ENCODE measurements at places on chromosomes 12 and 14. TPM values are rescaled to one million over a fixed set of nuclear protein-coding genes. Genes with fewer than 3 reads are reported as not detected.

Gene IAPP
- not detected for total RNA-seq

GRCh38 chr14:69693145-69693544 lies 73.8 kb upstream of the SRSF5 start:
- H3K27me3 ChIP-seq: no peaks in the 10 kb centered on the region
- peaks cover 50% of the 10 kb centered on the region for H3K4me1 ChIP-seq
- no peak overlapping the region for H3K4me3 ChIP-seq
- peak; percentile 88 for DNase-seq

DNA sequence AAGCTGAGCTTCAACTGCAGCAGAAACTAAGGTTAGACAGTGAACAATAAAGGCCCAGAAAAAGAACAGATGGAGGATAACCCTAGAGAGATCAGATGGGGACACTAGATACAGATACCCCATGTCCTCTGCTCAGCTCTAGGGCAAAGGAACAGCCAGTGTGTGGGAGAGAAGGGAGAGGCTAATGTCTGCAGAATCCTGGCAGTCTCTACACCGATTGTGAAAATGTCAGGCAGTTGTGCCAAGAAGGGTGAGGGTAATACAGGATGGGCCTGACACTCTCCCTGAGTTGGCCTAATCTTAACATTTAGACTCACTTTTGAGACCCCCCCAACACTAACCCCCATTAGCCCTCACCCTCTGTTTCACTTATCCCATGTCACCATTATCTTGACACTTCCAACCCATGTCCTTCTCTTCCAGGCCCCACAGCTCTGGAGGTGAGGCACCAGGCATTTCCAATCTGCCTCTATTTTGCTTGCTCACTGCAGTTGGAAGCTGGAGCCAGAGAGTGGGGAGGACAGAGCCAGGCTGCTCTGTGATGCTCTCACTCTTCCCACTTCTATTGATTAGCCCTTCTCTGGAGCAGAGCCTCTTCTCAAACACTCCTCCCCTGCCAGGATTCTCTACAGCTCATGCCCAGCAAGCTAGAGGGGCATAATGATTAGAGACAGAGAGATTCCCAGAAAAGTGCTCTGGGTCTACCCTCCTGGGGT lies 3.0 kb upstream of the BLOC1S1 start:
- no peak overlapping the region for H3K4me3 ChIP-seq
- no peaks in the 10 kb centered on the region for H3K36me3 ChIP-seq
- peaks cover 52% of the 10 kb centered on the region for H3K4me1 ChIP-seq
- H3K27me3 ChIP-seq: peaks cover 8% of the 10 kb centered on the region

- H3K27ac ChIP-seq: peak overlapping the region; percentile 93
- H3K4me1 ChIP-seq: peaks cover 26% of the 10 kb centered on the region
- DNase-seq: peak; percentile 75
- no peaks in the 10 kb centered on the region for H3K27me3 ChIP-seq
- H3K36me3 ChIP-seq: peaks cover 4% of the 10 kb centered on the region
Observed at GRCh38 chr12:55736780-55737580, 5.9 kb upstream of the GDF11 start.

- DNase-seq: no peak
- no peaks in the 10 kb centered on the region for H3K4me1 ChIP-seq
- H3K36me3 ChIP-seq: no peaks in the 10 kb centered on the region
- no peak overlapping the region for H3K4me3 ChIP-seq
- H3K27ac ChIP-seq: no peak overlapping the region
- no peaks in the 10 kb centered on the region for H3K27me3 ChIP-seq
Observed at GRCh38 chr14:89598548-89599186, 181.6 kb upstream of the FOXN3 start.

DNA sequence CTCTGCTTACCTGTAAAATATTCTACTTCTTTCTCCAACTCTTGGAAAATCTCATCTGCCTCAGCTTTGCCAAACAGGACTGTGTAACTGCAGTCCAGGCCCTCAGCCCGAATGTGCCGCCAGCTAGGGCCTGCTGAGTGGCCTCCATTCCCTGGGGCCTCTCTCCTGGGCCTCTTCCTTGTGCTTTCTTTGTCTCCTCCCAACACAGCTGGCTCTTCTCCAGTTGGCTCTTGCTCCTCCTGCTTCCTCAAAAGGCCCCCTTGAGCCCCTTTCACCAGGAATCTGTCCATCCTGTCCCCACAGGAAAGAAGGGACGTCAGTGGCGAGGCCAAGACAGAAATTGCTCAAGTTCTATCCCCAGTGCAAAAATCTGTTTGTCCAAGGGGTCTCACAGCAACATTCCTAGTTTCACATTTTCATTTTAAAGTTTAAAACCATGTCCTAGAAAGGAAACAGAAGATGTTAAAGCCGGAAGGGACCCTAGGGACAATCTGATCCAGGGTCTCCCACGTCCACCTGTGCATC lies 713 bp downstream of the ALKBH2 start:
- peak; percentile 65 for DNase-seq
- H3K4me3 ChIP-seq: peak overlapping the region; percentile 58
- peak overlapping the region; percentile 83 for H3K27ac ChIP-seq
- peaks cover 36% of the 10 kb centered on the region for H3K36me3 ChIP-seq

Gene FAM186B
- 0.18 TPM for total RNA-seq

- no peak for DNase-seq
- H3K4me3 ChIP-seq: peak overlapping the region; percentile 69
- H3K36me3 ChIP-seq: peaks cover 16% of the 10 kb centered on the region
- peaks cover 27% of the 10 kb centered on the region for H3K4me1 ChIP-seq
- H3K27me3 ChIP-seq: no peaks in the 10 kb centered on the region
- peak overlapping the region; percentile 6 for H3K27ac ChIP-seq
Observed at GRCh38 chr12:119182701-119183493, 4.2 kb downstream of the HSPB8 start.

DNA sequence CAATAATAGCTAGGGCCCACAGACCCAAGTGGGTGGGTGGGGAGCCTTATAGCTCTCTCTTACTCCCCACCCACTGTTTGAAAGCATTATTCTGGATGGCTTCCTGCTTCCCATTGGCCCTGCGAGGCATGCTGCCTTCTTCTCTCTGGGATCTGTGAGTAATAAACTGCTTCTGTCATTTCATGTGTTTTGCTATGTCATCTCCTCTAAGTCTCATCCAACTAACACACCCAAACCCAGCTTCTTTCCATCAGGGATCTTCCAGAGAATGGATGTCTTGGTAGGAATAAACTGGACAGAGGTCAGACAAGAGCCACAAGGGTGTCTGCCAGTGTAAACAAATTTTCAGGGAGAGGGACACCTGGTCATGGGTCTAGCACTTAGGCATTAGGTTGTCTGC lies 66.4 kb upstream of the BDKRB2 start:
- no peak overlapping the region for H3K27ac ChIP-seq
- H3K4me1 ChIP-seq: no peaks in the 10 kb centered on the region
- no peak overlapping the region for H3K4me3 ChIP-seq
- no peaks in the 10 kb centered on the region for H3K27me3 ChIP-seq
- H3K36me3 ChIP-seq: no peaks in the 10 kb centered on the region

- peak overlapping the region; percentile 44 for H3K27ac ChIP-seq
- DNase-seq: peak; percentile 58
- no peak overlapping the region for H3K4me3 ChIP-seq
- H3K27me3 ChIP-seq: no peaks in the 10 kb centered on the region
- peaks cover 11% of the 10 kb centered on the region for H3K4me1 ChIP-seq
Observed at GRCh38 chr12:591167-592023, 71.8 kb downstream of the NINJ2 start.

DNA sequence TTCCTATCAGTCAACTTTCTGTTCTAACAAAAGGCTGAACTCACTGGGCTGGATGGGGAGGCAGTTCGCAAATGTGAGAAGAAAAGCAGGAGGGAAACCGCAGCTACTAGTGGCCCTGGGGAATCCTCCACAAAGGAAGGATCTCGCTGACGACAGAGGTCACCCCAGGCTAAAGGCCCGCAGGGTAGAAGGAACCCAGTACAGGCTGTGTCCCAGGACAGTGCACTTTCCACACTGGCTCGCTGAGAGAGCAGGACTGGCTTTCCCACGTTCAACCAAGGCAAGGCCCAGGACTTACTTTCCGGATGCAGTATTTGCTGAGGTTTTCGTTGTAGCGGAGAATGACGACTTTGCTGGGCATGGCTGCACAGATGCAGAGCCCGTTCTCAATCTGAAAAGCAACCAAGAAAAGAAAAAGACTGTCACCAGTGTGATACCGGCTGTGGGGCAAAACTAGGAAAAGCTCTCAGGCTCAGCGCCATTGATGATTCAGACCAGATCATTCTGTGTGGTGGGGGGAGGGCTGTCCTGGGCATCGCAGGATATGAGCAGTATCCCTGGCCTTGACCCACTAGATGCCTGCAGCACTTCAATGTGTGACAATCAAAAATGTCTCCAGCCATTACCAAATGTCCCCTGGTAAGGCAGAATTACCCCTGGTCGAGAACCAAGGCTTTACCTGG lies 36.3 kb downstream of the PRKAB1 start:
- peaks cover 15% of the 10 kb centered on the region for H3K36me3 ChIP-seq
- peak; percentile 26 for DNase-seq
- no peak overlapping the region for H3K27ac ChIP-seq
- no peaks in the 10 kb centered on the region for H3K4me1 ChIP-seq
- H3K27me3 ChIP-seq: no peaks in the 10 kb centered on the region

DNA sequence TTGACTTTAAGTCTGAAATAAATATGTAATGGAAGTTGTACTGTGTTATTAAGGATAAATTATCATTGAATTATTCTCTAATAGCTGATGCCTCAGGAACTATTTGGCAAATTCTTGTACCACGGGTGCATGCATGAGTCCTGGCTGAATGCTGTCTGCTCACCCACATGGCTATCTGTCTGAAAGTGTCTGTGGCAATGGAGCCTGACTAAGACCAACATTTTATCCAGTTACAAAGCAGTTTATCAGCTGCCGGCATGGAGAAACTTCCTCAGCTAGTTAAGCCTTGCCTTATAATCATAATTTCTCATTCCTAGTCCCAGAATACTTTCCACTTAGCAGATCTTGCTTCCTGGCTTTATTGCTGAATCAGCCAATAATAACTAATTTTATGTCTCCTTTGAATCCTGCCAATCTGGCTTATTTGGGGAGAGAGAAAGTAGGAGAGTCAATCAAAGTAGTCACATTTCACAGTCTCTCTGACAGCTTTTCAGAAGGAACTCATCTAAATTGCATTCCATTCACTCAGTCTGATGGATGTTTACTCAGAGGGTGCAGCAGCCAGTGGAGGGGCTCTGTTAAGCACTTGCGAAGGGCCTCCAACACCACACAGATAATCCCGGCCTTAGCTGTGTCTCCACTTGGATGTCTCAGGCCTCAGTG lies 280.6 kb upstream of the CLEC14A start:
- no peak overlapping the region for H3K27ac ChIP-seq
- DNase-seq: no peak
- no peaks in the 10 kb centered on the region for H3K27me3 ChIP-seq
- no peaks in the 10 kb centered on the region for H3K4me1 ChIP-seq
- H3K36me3 ChIP-seq: no peaks in the 10 kb centered on the region

Gene MYH7
- total RNA-seq: 124 TPM

DNA sequence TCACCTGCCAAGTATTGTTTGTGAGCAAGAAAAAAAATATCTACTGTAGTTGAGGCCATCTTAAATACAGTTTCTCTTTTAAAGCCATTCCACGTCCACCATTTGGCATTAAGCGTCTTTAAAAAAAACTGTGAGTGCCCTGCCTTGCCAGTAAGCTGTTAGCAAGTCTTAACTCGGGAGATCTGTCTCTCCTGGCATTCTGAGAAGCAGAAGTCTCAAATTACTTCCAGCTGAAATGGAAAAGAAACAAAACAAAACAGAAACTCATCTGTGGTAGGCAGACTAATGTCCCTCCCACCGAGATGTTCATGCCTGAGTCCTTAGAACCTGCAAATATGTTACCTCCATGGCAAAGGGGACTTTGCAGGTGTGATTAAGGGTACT lies 126.2 kb downstream of the CRADD start:
- DNase-seq: peak; percentile 88
- H3K36me3 ChIP-seq: no peaks in the 10 kb centered on the region
- H3K4me1 ChIP-seq: peaks cover 14% of the 10 kb centered on the region

GRCh38 chr12:79885911-79886490 lies 48.9 kb downstream of the PPP1R12A start:
- H3K4me1 ChIP-seq: no peaks in the 10 kb centered on the region
- no peaks in the 10 kb centered on the region for H3K27me3 ChIP-seq
- no peaks in the 10 kb centered on the region for H3K36me3 ChIP-seq
- DNase-seq: peak; percentile 39
- H3K27ac ChIP-seq: no peak overlapping the region

GRCh38 chr12:96880220-96880619 lies 26.8 kb upstream of the NEDD1 start:
- H3K27ac ChIP-seq: no peak overlapping the region
- DNase-seq: no peak
- H3K27me3 ChIP-seq: no peaks in the 10 kb centered on the region
- H3K4me3 ChIP-seq: no peak overlapping the region
- H3K36me3 ChIP-seq: no peaks in the 10 kb centered on the region
- H3K4me1 ChIP-seq: no peaks in the 10 kb centered on the region

DNA sequence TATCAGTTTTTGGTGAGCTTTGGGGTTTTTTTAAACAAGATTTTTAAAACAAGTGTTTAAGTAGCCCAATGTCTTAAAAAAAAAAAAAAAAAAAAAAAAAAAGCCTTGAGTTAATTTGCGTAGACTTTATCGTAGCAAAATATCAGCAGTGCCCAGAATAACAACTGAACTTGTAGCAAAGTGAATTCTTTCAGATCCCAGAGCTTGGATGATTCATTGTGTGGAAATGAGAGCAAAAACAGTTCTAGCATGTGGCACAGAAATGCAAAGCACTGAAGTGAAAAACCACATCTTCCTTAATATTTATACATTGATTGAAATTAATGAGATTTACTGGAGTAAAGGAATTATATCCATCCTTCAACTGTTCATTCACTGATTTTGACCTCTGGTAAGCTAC lies 258.1 kb downstream of the EGLN3 start:
- H3K27ac ChIP-seq: no peak overlapping the region
- peak; percentile 53 for DNase-seq
- H3K27me3 ChIP-seq: no peaks in the 10 kb centered on the region
- H3K4me3 ChIP-seq: no peak overlapping the region

Data from muscle of leg (tissue), 16 donors.